ENCODE measurements at places on chromosomes 1 and 21.

GRCh38 chr1:226908913-226909312 is 31.2 kb upstream of the COQ8A start:
- DNase-seq: no peak

DNA sequence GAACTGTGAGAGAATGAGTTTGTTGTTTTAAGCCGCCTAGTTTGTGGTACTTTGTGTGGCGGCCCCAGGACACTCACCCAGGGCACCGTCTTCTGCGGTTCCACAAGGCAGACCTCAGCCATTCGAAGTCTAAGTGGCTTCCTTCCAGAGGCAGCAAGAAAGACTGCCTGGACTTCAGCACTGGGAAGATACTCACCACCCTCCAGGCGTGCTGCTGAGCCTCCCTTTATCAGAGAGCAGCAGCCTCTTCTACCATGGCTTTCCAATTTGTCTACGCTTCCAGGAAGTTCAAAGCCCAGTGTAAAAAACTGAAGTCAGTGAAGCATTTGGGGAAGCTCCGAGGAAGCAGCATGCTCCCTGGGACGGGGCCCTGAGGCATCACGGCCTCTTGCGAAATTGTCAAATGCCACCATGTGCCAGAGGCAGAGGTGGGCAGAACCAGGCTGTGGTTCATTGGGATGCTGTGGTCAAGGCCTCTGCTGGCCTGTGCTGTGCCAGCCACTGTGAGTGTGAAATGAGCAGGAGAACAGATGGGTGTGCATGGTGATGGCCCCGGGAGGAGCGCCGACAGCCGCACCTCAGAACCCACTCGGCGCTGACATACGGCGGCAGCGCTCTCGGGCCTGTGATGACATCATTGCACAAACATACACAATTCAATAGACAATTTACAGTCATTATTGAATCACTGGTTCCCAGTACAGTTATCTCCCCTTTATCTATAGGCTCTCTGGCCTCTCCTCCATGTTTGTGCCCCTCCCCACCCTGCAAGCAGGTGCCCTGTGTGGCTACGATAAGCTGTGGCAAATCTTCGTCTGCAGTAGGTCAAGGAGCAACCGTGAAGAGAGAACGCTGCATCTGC is 110.4 kb downstream of the PDE9A start:
- DNase-seq: no peak

GRCh38 chr1:172977296-172978017 is 73.3 kb downstream of the TNFSF18 start:
- no peak for DNase-seq

- no peak for DNase-seq
These were observed 47.3 kb downstream of the KMO start for GRCh38 chr1:241579434-241579833.

- no peak for DNase-seq
These were observed 67.5 kb downstream of the CCDC185 start for GRCh38 chr1:223460566-223461189.

DNA sequence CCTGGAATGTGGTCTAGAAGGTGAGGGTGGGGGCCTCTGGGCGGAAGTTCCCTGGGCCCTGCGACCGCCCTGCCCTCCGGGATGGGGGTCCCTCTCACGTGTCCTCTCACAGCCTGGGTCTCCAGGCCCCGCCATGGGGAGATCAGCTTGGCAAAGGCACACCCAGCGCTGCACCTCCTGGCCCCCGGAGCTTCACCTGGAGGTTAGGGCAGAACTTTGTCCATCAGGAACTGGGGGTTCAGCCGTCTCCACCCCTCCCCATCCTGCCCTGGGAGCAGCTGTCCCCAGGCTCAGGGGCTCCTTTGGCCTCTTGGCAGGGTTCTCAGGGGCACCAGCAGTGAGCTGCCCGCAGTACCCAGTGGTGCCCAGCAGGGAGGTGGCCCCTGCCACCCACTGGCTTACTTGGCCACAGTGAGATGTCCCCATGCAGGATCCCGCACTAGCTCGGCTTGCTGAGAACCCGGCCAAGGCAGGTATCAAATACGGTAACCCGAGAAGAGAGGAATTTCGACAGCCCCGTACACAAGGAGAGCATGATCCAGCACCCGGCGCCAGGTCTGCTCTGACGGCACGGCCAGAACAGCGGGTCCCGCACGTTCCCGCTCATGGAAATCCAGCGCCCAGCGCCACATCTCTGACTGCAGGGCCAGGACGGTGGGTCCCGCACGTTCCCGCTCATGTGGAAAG is 36.7 kb downstream of the RRP1 start:
- no peak for DNase-seq

DNA sequence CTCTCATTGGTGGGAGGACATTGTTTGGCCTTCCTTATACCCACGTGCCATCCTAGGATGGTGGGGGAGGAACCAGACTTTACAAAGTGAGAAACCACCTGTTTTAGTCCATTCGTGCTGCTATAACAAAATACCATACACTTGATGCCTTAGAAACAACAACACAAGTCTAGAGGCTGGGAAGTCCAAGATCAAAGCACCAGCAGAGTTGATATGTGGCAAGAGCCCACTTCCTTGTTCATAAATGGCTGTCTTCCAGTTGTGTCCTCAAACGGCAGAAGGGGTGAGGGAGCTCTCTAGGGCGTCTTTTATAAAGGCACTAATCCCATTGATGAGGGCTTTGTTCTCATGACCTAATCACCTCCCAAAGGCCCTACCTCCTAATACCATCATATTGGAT is 31.1 kb downstream of the CAPN8 start:
- DNase-seq: no peak

- no peak for DNase-seq
These were observed 56.4 kb downstream of the DIP2A start for GRCh38 chr21:46515109-46515508.

DNA sequence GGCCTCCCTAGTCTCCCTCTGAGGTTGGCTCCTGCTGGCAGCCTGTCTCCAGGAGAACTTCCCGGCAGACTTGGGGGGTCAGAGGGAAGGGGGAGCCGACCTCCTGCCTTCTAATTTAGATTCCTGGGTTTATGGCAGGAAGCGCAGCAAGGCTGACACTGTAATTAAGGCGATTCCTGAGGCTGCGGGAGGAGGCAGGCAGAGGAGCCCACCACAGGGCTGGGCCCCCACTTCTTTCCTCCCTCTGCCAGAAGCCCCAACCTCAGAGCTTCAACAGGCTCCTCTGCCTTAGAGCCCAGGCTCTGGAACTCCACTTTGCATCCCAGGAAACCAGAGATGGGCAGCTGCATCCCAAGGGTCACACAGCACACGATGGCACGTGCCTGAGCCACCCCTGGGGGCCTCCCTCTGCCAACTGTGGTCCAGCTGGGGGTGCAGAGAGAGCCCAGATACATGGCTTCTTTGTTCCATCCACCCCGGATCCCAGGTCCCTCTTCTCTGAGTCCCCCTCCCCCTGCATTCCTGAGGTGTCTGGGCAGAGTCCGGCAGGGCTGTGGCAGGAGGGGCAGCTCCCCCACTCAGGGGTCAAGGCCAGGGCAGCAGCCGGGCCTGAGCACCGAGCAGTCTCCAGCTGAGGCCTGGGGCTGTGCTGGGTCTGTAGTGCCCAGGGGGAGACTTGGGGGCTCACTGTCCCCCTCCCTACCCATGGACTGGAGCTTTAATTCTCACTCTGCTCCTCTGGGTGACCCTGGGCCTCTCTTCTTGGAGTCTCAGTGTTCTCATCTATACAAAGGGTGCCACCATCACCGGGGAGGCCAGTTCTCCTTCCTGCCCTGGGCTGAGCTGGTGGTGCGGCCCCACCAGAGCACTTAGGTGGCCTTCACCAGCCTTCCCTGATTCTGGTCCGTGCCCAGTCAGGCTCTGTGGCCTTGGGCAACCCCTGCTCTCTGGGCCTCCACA is 39.4 kb upstream of the FAM131C start:
- DNase-seq: no peak

DNA sequence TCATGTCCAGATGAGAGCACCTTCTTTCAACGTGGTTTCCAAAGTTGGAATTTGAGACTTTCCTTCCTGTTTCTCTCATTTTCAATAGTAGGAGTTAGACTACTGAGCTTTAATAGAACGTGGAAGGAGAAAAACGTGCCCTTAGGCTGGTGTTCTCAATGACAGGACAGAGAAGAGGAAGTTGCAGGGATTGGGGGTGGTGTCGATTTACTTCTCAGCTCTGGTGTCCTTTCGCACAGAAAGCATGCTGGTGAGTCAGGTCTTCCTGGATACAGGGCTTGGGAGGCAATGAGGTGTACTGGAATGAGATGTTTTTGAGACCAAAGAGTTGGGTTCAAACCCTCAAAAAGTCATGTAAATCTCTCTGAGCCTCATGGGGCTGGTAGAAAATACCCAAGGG is 67.1 kb downstream of the HIVEP3 start:
- DNase-seq: no peak

DNA sequence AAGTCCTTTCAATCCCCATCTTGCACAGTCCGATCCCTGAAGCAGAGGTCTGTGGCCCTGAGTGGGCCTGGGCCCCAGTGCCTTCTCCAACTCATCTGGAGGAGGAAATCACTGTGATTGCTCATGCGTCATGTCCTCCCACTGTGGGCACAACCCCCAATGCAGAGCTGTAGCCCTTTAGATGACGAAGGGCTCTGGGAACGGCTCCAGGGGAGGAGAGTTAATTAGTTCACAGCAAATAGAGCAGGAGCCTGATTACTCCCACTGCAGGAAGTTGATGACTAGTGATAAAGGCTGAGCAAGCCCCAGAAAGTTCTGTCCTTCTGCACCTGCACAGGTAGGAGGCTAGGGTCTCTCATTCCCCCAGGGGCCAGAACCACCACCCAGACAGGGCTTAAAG is 111.5 kb downstream of the CCDC185 start:
- peak; percentile 9 for DNase-seq

- DNase-seq: peak; percentile 34
These were observed 191.8 kb upstream of the SAMSN1 start for GRCh38 chr21:14737922-14738321.

DNA sequence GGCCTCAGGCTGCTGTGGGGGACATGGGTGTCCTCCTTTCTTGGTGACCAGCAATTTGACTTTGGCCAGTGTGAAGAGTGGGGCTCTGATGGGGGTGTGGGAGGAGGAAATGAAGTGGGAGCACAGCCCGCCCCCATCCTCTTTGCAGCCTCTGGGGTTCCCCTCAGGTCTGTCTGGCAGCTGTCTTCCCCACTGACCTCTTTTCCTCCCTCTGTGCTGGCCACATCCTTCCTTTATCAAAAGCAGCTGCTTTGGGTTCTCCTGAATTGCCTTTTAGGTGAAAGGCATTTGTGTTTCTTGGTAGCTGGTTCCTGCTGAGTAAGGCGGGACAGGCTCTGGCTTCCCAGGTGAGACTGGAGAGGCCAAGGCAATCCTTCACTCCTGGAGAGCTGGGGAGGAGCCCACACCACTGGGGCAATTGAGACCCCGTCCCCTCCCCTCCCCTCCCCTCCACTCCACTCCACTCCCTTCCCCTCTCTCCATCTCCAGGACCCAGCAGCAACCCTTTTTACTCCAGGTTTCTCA is 24.9 kb downstream of the PCAT6 start:
- DNase-seq: no peak

DNA sequence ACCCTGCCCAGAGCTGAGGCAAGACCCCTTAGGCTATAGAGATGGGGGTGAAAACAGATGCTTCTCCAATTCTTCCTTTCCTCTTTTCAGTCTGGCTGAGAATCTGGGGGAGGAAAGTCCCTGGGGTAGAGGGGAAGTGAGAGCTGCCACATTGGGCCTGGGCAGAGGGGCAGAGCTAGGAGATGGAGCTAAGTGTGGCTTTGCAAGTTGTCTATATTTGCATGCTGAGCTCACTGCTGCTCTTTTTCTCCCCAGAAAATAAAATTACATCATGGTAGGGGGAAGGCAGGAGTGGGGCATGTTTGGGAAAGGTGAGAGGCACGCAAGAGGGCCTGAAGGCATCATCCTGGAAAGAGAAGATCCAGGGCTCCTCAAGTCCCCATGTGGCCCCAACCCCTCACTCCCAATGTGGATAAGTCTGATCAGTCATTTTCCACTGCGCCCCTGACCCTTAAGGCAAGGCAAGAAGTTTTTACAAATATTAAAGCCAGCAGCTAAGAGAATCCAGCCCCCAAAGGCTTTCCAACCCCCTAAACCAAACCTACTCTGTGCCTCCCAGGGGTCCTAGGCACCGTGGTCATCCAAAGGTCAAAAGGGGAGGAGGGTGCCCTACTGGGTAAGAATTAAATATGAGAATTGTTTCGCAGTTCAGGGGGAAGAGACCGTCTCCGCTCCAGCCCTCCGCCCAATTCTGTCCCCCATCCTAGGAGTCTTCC is 500 bp upstream of the PEA15 start:
- no peak for DNase-seq

DNA sequence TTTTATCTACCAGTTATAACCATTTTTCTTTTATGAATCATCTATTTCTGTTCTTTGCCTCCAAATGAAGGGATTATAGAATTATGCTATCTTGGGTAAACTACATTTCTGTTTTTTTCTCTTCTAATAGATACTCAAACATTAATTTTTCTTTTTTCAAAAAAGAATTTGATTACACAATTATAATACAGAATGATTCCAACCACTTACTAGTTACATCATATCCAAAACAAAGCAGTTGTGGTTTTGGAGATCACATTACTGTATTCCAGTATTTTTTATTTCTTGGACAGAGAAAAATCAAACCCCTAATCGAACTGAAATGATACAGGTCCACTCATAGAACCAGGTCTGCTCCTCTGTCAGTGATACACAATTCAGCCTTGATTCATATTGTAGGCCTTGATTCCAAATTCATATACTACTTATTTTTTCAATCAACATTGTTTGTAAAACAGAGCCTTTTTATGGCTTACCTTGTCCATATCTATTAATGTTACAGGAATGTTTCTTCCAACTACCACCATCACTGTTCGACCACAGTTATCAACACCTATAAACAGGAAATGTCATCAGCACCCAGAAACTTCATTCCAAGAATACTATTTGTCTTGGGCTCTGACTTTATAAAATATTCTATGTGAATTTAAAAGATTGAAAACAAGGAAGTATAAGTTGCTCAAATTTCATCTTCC is 43.2 kb downstream of the GDAP2 start:
- no peak for DNase-seq

DNA sequence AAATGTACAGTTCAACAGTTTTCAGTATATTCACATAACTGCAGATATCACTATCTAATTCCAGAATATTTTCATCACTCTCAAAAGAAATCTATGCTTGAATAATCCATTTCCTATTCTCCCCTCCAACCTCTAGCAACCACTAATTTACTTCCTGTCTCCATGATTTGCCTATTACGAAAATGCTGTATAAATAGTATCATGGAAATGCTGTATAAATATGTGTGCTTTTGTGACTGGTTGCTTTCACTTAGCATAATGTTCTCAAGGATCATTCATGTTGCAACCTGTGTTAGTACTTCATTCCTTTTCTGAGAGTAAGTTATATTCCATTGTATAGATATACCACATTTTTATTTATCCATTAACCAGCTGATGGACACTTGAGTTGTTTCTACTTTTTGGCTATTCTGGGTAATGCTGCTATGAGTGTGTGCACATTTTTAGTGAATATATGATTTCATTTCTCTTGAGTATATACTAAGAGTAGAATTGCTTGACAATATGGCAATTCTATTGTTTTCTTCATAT is 115.6 kb downstream of the TNFSF18 start:
- no peak for DNase-seq

GRCh38 chr1:208127792-208128529 is 116.2 kb downstream of the PLXNA2 start:
- DNase-seq: no peak
